Aorta (tissue), 5 donors: ENCODE measurements at places on chromosomes 3 and 15. TPM values are rescaled to one million over a fixed set of nuclear protein-coding genes. Genes with fewer than 3 reads are reported as not detected.

DNA sequence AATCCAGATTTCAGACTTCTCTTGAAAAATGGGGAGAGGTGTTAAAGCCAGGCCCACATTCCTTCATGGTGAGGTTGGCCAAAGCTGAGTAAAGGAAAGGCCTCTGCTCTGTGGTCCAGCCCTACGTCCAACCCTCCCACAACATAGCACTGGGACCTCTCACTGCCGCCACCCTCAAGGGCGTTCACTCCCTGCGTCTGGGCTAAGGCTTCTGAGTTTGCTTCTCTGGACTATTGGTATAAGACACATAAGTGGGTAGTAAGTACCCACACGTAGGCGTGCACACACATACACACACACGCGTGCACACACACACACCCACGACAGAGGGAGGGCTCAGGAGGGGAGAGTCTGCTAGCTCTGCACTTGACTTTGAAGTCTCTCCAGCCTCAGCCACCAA lies 80.2 kb upstream of the PXYLP1 start:
- H3K27ac ChIP-seq, result no peak overlapping the region
- no peak for DNase-seq
- H3K4me1 ChIP-seq, result no peaks in the 10 kb centered on the region
- no peaks in the 10 kb centered on the region for H3K36me3 ChIP-seq
- H3K27me3 ChIP-seq, result no peaks in the 10 kb centered on the region

DNA sequence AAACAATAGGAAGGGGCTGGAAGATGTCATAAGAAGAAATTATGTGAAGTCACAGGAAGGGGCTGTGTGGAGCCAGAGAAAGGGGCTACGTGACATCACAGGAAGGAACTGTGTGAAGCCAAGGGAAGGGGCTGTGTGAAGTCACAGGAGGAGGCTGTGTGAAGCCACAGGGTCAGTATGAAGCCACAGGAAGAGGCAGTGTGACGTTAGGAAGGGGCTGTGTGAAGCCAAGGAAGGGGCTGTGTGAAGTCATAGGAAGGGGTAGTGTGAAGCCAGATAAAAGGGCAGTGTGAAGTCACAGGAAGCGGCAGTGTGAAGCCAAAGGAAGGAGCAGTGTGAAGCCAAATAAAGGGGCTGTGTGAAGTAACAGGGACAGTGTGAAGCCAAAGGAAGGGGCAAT lies 32.5 kb downstream of the GASK1A start:
- H3K4me3 ChIP-seq, result no peak overlapping the region
- no peaks in the 10 kb centered on the region for H3K36me3 ChIP-seq
- H3K27me3 ChIP-seq, result no peaks in the 10 kb centered on the region
- H3K27ac ChIP-seq, result no peak overlapping the region

- no peak for DNase-seq
- H3K36me3 ChIP-seq, result no peaks in the 10 kb centered on the region
- no peaks in the 10 kb centered on the region for H3K27me3 ChIP-seq
- no peak overlapping the region for H3K4me3 ChIP-seq
Observed at GRCh38 chr15:77507911-77508310, 87.2 kb downstream of the HMG20A start.

DNA sequence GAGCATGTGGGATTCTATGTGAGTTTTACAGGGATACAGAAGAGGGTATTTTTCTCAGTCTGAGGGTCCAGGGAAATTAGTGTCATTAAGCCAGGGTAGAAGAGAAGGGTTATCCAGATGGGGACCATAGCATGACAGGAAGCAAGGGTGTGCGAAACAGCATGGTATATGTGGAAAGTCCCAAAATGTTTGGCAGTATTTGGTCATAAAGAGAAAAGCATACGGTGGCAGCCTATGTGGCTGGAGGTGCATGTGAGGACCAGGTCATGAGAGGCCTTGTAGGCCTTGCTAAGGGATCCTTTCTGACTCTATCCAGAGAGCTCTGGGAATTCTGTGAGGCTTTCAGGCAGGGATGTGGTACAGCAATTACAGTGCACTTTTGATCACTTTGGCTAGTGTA lies 411.4 kb downstream of the AGBL1 start:
- H3K4me3 ChIP-seq, result no peak overlapping the region
- H3K4me1 ChIP-seq, result no peaks in the 10 kb centered on the region
- no peak overlapping the region for H3K27ac ChIP-seq
- DNase-seq, result no peak

Gene DLEC1
- 0.69 TPM for total RNA-seq

GRCh38 chr3:7082244-7082643 lies 221.3 kb downstream of the GRM7 start:
- H3K36me3 ChIP-seq, result no peaks in the 10 kb centered on the region
- H3K4me1 ChIP-seq, result peaks cover 4% of the 10 kb centered on the region
- no peak overlapping the region for H3K4me3 ChIP-seq
- no peak for DNase-seq

Gene GALNT15
- total RNA-seq, result 44.7 TPM

- H3K36me3 ChIP-seq, result no peaks in the 10 kb centered on the region
- peaks cover 7% of the 10 kb centered on the region for H3K4me1 ChIP-seq
- no peak overlapping the region for H3K4me3 ChIP-seq
- no peaks in the 10 kb centered on the region for H3K27me3 ChIP-seq
Observed at GRCh38 chr3:16828815-16829214, 55.9 kb upstream of the PLCL2 start.

Gene BCL2A1
- 5.1 TPM for total RNA-seq

Gene LCTL
- not detected for total RNA-seq

- H3K27ac ChIP-seq, result no peak overlapping the region
- H3K4me1 ChIP-seq, result no peaks in the 10 kb centered on the region
- no peaks in the 10 kb centered on the region for H3K27me3 ChIP-seq
- H3K4me3 ChIP-seq, result no peak overlapping the region
- DNase-seq, result peak; percentile 63
Observed at GRCh38 chr3:128620268-128620691, 30.3 kb downstream of the RPN1 start.

Gene RAD18
- 7.1 TPM for total RNA-seq

Gene ANKUB1
- total RNA-seq, result not detected
